ENCODE measurements at places on chromosomes 7 and 10.

- no peak for DNase-seq
Observed at GRCh38 chr10:6091630-6092029, 2.8 kb downstream of the RBM17 start.

- DNase-seq, result no peak
Observed at GRCh38 chr10:3118641-3119091, 51.3 kb downstream of the PFKP start.

- no peak for DNase-seq
Observed at GRCh38 chr10:49309691-49310411, 10.9 kb downstream of the C10orf71 start.

DNA sequence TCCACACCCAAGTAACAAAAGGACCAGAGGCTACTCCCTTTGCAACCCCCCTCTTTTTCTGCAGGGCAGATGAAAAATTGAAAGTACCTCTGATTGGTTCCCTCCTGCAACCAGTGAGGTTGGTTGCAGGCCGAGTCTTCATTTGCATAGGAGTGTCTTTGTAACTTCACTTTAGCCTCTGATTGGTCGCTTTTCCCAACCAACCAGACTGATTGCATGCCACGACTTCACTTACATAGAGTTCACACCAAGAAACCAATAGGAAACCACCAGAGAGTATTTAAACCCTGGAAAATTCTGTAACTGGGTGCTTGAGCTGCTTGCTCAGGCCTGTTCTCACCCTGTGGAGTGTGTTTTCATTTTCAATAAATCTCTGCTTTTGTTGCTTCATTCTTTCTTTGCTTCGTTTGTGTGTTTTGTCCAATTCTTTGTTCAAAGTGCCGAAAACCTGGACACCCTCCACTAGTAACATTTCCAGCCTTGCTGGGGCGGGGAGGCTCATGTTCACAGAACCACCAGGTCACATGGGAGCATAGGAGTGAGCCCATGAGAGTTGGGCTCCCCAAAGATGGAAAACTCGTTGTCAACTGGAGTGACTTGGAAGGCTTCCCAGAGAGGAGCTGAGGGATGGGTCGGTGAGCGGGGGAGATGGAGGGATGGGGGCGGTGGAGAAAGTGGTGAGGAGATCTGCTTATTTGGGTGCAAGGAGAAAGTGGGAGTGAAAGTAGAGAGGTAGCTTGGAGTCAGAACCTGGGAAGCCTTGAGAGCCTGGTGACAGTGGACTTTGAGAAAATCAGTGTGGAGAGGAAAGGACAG is 223.6 kb downstream of the GFRA1 start:
- no peak for DNase-seq
